ENCODE measurements at places on chromosomes 6 and 20. TPM values are rescaled to one million over a fixed set of nuclear protein-coding genes. Genes with fewer than 3 reads are reported as not detected.

The SLC22A16 gene
- total RNA-seq, result not detected

The GABRR1 gene
- total RNA-seq, result not detected

The ALDH8A1 gene
- 0.32 TPM for total RNA-seq

The SAPCD1 gene
- total RNA-seq, result not detected

The KCNB1 gene
- under 0.01 TPM for total RNA-seq

The TBXT gene
- not detected for total RNA-seq

The LY6G6C gene
- not detected for total RNA-seq

The LRFN2 gene
- not detected for total RNA-seq

The MAK gene
- 0.24 TPM for total RNA-seq

The TMEM151B gene
- not detected for total RNA-seq

The GRM1 gene
- 0.08 TPM for total RNA-seq

The RSPO4 gene
- not detected for total RNA-seq

The TMEM200A gene
- total RNA-seq, result 5.0 TPM

The SRXN1 gene
- 70.2 TPM for total RNA-seq

The SASH1 gene
- total RNA-seq, result 17.0 TPM

The RAB32 gene
- total RNA-seq, result 134 TPM

The ISM1 gene
- 0.26 TPM for total RNA-seq

The MYT1 gene
- not detected for total RNA-seq

The PAX1 gene
- not detected for total RNA-seq

The CLPSL1 gene
- not detected for total RNA-seq

The HCK gene
- not detected for total RNA-seq

The CCM2L gene
- total RNA-seq, result 0.13 TPM

The C6orf163 gene
- 0.13 TPM for total RNA-seq

The CALHM5 gene
- total RNA-seq, result 2.3 TPM
